HL-60 (cell line): ENCODE measurements at places on chromosomes 11 and 22.

DNA sequence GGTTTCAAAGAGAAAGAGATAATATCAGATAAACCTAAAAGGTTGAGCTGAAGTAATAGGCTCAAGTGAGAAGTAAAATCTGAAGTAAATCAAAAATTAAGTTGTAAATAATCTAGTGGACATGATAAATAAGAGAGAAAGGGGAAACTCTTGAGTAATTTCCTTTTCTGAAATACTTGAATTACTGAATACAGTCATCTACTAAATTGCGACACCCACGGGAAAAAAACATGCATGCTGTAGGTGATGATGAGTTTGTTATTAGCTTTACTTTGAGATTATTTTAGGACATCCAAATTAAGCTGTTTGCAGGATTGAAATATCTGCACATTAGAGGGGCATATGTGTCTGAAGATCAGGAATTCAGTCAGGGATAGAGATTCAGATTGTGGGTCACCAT lies 50.0 kb upstream of the CARD18 start:
- peak; percentile 68 for DNase-seq

DNA sequence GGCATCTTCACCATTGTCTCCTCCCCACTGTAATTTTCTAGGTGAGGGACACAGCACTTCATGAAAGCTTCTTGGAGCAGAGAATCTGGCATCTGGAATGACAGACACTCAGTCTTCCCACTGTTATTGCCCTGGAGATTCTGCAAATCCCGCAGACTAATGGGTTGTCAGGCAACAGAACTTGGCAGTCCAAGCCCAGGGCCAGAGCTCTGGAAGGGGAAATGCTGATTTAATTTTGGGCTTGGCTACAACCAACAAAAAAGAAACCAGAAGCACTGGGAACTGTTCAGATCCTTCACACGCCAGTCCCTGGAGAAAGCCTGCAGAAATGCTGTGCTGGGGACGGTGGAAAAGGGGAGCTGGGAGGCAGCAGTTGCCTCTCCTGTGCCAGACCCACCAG lies 71.5 kb upstream of the BID start:
- no peak for DNase-seq

DNA sequence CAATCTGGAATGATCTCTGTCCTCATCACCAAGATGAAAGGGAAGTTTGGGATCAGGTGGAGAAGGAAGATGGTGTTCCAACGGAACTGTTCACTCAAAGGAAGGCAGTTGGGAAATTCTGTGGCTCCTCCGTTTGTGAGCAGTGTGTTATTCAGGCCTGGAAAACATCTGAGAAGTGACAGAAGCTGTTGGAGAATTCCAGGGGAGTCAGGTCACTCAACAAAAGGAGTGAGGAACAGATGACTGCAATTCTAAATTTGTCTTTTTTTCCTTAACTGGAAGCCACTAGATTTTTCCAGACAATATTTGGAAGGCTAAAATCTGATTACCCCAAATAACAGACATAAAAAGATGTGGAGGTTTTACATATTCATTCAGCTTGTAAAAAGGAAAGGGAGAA lies 107.8 kb downstream of the CD44 start:
- no peak for DNase-seq

DNA sequence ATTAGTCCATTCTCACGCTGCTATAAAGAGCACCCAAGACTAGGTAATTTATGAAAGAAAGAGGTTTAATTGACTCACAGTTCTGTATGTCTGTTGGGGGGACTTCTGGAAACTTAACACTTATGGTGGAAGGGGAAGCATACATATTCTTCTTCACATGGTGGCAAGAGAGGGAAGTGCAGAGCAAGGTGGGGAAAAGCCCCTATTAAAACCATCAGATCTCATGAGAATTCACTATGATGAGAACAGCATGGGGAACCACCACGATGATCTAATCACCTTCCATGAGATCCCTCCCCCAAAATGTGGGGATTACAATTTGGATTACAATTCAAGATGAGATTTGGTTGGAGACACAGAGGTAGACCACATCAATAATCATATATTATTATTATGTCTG lies 25.7 kb downstream of the CEP57 start:
- no peak for DNase-seq

- DNase-seq, result no peak
Observed at GRCh38 chr11:64627371-64627770, 36.4 kb downstream of the SLC22A12 start.
